ENCODE measurements at places on chromosomes 13 and 19.
A peak's percentile ranks its signal among the peaks of the same experiment; 100 is the strongest.

DNA sequence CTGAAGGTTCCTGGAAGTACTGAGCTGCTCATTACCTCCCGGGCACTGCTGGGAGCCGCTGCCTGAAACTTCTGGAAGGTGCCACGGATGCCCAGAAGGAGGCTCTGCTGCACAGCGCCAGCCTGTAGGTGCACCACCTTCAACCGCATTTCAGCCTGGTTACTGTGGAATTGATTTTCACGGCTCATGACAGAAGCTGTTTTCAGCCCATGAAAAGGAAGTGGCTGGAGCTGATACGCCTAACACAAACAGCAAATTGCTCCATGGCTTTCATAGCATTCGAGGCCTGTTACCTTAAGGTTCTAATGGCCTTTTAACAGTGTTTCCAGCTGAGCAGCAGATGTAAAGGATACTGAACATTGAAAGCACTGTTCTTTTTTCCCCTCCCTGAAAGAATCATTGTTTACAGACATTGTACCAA is 22.0 kb downstream of the GPC6 start:
- no peak for ATAC-seq

- ATAC-seq = no peak
These were observed 118.7 kb upstream of the MCF2L start for GRCh38 chr13:112850273-112850672.

- no peak for ATAC-seq
These were observed 502.3 kb downstream of the TBC1D4 start for GRCh38 chr13:74979703-74980102.

DNA sequence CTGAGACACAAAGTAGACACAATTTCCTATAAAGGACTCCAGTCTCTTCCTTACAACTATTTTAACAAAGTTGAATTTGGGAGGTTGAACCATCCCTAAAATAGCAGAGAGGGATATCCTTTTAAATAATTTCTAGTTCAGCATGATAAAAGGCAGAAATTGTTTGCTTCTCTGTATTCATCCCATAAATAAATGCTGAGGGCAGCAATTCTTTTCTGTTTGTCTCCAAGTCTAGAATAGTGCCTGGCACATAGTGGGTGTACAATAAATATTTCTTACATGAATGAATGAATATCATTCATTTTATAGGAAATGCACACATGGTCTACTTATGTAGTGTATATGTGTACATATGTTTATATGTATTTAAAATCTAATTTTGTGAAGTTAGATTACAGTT is 12.3 kb downstream of the COL4A1 start:
- ATAC-seq = no peak

- ATAC-seq = no peak
These were observed 25.7 kb upstream of the SERP2 start for GRCh38 chr13:44347949-44348348.

DNA sequence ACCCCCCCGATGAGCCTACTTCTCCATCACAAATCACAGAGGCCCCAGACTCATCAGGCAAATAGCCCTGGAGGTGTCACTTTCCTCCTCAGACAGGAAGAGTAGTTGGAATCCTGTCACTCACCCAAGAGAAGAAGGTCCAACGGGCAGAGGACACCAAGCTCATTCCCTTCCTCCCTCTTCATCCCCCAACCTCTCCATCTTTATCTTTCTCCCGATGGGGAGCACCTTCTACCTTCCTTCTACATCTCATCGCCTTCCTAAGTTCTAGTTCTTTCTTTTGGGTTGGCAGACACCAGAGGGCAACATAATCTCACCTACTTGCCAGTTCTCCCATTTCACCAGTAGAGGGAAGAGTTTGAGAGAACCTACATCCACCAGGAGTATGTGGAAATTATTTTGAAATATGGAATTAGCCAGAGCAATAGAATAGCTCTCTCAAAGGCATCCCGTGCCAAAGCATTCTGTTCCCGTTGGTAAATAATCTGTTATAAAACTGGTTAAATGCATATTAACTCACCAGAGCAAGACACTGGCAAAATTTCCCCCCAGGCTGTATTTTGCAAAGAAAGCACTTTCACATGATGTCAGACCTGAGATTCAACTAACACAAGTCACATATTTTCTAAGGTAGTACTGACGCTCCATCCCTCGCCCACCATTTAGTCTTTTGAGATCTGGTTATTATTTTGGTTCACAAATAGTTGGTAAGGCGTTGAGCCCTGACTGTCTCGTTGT is 55.0 kb downstream of the ZIC5 start:
- ATAC-seq = peak; percentile 87

GRCh38 chr13:111049791-111050538 is 65.1 kb upstream of the ARHGEF7 start:
- ATAC-seq = no peak

- ATAC-seq = no peak
These were observed 39.3 kb upstream of the RNF17 start for GRCh38 chr13:24724714-24725113.

DNA sequence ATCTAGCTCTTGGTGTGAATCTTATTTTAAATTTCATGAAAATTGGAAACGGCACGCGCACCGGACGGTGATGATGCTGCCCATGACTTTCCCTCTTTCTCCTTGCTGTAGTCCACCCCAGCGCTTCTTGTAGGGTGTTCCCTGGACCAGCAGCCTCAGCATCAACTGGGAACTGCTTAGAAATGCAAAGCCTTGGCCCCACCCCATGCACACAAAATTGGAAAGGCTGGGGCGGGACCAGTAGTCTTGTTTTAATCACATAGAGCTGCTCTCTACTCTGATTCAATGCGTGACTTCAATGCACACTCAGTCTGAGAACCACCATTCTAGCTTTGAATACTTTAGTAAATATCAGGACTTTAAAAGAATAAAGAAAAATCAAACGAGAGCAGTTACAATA is 427.1 kb downstream of the EFNB2 start:
- no peak for ATAC-seq

GRCh38 chr13:98411617-98412265 is 165.2 kb downstream of the STK24 start:
- ATAC-seq = no peak

GRCh38 chr19:40614622-40615411 is 13.6 kb downstream of the LTBP4 start:
- ATAC-seq = peak; percentile 37

GRCh38 chr13:101552786-101553185 is 100.3 kb downstream of the ITGBL1 start:
- no peak for ATAC-seq
